ENCODE measurements at places on chromosomes 4 and X. TPM values are rescaled to one million over a fixed set of nuclear protein-coding genes. Genes with fewer than 3 reads are reported as not detected.

SPIN4 gene
- 9.8 TPM for total RNA-seq

RHOH gene
- total RNA-seq = 7.3 TPM

GNRHR gene
- total RNA-seq = not detected

STK32B gene
- 1.6 TPM for total RNA-seq

BEND2 gene
- not detected for total RNA-seq

SPIN3 gene
- total RNA-seq = 24.0 TPM

IQSEC2 gene
- 15.6 TPM for total RNA-seq

CTAG1A gene
- total RNA-seq = not detected

CT47C1 gene
- total RNA-seq = not detected

GPC4 gene
- not detected for total RNA-seq

RHOXF1 gene
- not detected for total RNA-seq

TGIF2LX gene
- not detected for total RNA-seq

AKAP4 gene
- not detected for total RNA-seq

CT47B1 gene
- not detected for total RNA-seq

FAM9C gene
- not detected for total RNA-seq

FRMD7 gene
- total RNA-seq = not detected

Measured in NCI-H460 (cell line).